ENCODE measurements at places on chromosomes 5 and 9.

GRCh38 chr9:20683351-20684034 is 566 bp upstream of the FOCAD start:
- DNase-seq = peak; percentile 58

DNA sequence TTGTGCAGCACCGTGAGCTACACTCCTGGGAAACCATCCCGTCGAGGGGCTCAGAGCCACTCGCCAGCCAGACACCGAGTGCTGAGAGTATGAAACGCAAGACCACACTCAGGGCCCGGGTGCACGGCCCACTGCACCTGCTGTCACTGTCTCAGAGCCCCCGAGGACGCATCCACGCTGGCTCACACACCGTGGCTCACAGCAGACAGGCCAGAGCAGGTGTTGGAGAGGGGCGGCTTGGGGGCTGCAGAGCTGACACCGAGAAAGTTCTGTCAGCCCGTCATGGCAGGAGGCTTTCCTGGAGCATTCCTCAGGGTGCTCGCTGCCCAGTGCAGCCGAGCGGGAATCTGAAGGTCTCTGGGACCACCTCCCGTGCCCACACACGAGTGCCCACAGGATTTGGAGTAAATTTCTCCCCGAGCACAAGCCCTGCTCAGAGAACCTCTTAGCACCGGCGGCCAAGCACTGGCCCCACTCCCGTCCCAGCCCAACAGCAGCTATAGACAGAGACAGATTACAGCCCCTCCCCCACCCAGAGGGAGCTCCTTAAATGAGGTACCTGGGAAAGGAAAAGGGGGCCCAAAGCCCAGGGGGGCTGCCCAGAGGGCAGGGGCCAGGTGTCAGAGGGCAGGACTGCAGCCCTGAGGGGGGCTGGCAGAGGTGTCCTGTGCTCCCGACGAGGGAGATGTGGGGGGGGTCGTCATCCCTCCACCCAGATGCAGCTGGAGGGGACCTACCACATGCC is 56.0 kb upstream of the SARDH start:
- no peak for DNase-seq

- DNase-seq = no peak
These were observed 412.7 kb downstream of the ACTL7B start for GRCh38 chr9:108443019-108443633.

- no peak for DNase-seq
These were observed 11.7 kb upstream of the FGF1 start for GRCh38 chr5:142697356-142698255.

DNA sequence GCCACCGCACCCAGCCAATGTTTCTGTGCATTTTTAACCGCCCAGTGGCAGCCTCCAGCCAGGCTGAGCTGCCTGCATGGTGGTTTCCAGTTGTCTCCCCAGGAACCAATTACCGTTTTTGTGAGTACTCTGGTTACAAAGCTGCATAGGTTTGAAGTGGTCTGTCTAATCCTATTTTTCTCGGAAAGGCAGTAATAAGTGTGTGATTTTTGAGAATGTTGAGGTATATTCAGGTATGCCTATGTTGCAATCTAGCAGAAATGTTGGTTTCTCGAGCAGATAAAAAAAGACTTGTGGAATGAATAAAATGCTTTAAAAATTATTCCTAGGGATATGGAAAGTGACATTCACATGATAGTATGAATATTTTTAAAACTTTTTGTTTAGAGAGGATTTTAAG is 41.5 kb upstream of the ANKH start:
- DNase-seq = no peak

Data from activated CD4-positive, alpha-beta T cell treated with anti-CD3 and anti-CD28 coated beads for 4 hours (primary cell).